SK-N-SH (cell line): ENCODE measurements at places on chromosomes 3 and 15.

DNA sequence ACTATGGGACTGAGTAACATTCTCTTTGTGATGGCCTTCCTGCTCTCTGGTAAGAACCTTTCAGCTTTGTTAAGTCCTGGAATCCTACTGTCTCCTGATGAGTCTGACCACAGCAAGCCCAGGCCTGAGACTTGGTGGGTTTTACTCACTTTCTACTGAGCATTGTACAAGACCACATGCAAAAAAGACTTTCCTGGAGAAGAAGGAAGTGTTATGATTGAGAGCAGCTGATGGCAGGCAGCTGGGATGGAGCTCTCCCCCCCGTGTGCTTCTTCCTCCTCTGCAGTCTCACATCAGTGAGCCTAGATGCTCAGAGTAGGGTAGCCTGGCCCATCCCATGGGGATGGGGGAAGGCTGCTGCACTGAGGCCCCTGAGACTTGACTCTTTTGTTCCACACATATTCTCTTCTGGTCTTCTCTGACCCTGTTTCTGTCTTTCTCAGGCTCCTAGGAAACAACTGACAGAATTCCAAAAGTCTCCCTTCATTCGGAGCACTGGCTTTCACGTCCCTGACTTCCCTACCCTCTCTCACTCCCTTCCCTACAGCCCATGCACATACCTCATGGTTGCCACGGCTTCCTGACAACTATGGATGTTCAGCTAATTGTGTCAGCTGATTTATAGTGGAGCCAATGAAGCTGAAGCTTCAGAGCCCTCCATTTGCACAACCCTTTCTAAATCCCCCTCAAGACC, 36.6 kb downstream of the CD86 start:
- no peak for DNase-seq

- DNase-seq = peak; percentile 91
Measured at GRCh38 chr15:82952158-82953081, at the start of gene HOMER2. TSS of gene HOMER2 (minus strand) at chr15:82952720. CDS start at chr15:82952535, 185 bp downstream.

DNA sequence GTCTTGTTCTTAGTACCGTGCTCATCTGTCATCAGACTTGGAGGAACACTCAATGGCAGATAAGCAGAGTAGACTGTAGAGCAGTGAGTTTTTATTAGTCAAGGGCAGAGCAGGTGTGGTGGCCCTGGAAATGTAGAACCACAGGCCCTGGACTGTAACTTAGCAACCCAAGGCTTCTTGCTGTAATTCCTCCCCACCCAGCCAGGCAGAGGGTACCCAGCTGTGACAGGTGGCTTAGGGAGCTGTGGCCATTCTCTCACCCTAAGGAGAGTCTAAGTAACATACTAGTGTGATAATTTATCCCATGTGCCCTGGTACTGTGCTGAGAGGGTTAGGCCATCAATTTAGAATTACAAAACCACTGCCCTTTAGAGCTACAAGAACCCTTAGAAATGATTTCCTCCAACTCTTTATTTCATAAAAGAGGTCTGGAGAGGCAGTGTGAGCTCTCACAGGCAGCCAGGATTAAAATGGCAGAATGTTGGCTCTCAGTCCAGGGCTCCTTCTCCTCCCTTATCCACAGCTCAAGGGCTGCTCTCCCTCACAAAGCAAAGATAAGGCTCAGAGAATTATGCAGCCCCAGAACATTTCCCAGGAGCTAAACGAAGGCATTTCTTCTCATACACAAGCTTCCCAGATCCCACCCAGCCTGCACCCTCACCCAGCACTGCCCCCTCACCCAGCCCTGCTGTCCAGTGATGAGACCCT, 3.0 kb downstream of the POMGNT2 start:
- no peak for DNase-seq

DNA sequence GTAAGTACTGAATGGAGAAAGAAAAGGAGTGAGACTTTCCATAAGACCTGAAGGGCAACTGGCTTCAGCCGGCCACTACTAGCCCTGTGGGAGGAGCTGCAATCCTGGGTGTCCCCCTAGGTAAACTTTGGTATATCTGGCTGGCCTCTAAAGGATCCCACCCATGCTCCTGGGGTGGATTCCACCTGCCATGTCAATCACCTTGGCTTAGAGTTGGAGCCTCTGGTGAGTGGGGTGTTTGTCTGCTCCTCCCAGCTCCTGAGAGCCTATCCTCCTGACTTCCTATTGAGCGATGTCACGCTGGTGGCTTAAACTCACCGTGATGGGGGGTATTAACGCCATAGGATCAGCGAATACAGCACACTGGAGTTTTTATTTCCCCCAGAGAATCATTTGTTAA, 2.6 kb downstream of the SPTBN5 start:
- no peak for DNase-seq

GRCh38 chr3:24965706-24966385, 462.2 kb upstream of the RARB start:
- DNase-seq = no peak

DNA sequence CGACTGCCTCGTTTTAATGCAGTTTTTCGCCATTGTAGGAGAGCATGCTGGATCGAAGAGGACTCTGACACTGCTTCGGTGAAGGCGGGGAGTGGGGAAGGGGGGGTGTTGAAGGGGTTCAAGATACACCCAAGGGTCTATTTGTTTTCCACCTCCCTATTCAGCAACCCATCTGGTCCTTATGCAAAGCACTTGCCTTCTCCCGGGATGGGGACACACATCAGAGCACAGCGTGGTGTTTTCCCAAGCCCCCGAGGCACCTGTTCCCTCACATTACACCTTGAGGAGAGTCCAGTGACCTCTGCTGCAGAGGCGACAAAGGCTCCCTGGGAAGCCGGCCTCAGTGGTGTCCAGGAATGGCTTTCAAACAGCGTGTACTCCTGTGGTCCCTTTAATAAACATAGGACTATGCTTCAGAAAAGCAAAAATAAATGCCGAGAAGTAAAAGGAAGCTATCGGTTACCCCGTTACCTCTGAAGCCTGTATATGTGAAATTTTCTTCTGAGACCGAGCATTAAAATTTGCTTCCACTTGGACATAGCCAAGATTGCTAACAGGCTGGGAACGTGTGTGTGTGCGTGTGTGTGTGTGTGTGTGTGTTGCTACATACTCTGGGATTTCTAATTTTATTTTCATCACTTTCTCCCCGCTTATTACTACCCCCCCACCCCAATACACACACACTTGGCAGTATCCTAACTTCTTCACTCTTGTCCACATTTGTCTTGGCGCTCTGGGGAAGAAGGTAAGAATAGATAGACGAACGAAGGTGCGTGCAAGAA, 53.2 kb downstream of the CCDC54 start:
- DNase-seq = peak; percentile 13

GRCh38 chr3:147189016-147189415, 217.3 kb downstream of the ZIC4 start:
- DNase-seq = no peak

DNA sequence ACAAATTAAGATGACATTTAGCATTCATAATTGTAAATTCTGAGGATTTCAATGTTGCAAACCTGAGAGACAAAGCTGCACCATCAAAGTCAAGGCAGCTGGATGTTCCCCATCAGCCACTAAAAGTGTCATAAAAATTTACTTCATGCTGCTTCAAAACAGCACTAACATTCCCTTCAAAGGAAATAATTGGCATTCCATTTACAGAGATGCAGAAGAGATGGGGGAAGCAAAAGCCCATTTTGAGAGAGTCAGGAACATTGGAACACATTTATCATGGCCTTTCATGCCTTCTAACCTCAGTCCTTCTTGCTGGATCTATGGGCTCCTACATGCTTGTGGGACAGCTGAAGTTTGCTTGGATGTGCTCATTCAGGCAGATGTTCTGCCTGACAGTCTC, 6.4 kb upstream of the TMEM158 start:
- DNase-seq = no peak

DNA sequence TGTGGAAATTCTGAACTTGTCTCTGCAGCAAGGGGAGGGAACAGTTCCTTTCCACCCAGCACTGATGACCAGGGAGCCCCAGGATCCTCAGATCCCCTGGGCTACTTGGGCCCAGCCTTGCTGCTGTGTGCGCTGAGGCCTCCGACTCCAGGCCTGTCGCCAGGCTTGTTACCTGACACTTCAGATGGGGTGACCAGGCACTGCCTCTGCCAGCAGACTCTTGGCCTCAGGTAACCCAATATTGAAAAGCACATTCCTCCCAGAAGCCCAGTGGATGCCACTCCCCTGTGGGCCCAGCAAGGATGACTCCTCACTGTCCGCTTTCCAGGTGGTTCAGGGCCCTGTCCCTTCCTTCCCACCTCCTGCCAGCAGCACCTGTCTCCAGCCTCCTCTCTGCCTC, 3.5 kb upstream of the PLA2G4E start:
- DNase-seq = no peak

DNA sequence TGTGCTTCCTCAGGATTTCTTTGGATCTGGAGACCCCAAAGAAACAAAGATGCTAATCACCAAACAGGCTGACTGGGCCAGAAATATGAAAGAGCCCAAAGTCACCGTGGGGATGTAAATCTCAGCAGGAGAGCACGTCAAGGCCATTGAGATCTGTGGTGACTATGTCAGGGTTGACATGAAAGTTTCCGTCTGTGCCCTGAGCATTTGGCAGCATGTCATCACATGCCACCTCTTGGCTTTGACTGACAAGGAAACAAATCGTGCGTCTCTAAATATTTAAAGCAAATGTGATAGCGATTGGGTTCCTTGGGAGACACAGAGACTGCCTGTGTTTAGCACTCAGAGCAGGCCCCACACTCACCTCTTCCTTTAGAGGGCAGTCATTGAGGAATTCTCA, 35.2 kb downstream of the EFCAB12 start:
- DNase-seq = no peak

DNA sequence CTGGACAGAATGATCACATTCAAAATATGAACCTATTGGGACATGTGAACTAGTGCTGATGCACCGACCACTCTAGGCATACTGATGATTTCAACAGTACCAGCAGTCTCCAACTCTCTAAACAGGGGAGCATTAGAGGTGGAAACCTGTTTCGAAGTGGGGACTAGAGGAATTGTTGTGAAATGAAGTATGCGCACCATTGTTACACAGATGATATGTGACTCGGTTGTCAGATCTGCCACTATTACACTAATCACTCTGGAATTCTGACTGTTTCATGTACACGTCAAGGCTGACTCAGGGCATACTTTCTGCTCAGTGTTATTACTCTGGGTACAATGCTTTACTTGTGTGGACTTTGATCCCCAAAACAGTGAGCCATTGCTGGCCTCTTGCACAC, 198.2 kb upstream of the UBE2E2 start:
- no peak for DNase-seq

DNA sequence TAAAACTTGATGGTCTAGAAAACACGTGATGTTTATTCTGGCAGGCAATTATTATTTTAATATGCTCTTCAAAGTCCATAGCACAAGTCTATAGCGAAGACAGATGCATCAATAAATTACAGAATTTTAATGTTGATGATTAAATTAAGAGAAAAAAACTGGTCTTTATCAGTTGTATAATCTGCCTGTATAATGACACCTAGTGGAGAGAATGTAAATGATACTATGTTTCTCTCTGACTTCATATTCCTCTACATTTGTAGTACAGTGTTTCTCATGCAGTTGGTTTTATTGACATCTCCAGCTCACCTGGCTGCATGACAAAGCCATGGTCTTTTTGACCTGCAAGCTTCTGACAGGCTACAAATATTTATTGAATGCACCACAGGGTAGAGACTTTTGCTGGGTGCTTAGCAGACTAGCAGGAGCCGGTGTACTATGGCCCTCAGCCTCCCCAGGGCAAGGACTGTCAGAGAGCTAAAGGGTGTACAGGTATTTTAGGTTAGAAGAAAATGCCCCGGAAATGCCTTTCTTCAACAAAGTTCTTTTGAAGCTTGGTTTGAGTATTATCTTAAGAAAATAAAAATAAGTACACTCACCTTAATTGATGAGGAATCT, 289.9 kb downstream of the GAP43 start:
- no peak for DNase-seq

DNA sequence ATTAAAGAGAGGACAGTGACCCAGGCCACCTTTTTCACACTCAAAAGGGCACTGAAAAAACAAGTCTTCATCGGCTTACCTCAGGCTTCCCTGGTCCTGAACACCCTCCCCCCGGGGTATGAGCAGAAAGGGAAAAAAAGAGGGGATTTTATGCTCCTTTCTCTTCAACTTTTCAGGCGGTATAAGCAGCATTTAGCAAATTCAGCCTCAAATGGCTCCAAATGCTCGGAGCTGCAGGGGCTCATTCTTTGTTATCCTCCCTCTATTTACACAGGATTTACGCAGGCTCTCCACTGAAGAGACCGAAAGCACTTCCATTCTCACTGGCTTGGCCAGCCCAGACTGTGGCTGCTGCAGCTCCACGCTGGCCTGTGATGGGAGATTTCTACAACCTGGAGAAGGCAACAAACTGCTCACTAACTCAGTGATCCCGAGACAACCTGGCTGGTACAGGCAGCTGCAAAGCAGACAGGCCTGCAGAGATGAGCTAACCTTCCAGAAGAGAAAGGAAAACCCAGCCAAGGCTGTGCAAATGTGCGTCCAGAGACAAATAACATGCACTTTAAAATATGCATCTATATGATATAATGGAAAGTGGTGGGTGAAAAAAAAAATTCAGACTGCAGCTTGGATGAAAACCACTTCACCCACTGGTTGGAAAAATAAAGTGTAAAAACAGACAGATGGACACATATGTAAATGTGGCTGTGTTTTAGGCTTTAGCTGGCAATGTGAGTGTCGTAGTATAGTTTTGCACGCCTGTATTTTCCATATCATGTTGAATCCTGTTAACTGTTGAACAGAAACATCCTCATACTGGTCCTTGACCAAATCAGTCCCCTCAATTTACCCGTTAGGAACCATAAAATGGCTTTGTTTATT, 54.2 kb downstream of the MEIS2 start:
- DNase-seq = no peak

- DNase-seq = no peak
Measured at GRCh38 chr15:85704720-85705429, 89.8 kb downstream of the KLHL25 start.

- no peak for DNase-seq
Measured at GRCh38 chr15:71103102-71103676, 12.1 kb upstream of the THSD4 start.

GRCh38 chr3:100333970-100334487, 528 bp upstream of the NIT2 start:
- no peak for DNase-seq

DNA sequence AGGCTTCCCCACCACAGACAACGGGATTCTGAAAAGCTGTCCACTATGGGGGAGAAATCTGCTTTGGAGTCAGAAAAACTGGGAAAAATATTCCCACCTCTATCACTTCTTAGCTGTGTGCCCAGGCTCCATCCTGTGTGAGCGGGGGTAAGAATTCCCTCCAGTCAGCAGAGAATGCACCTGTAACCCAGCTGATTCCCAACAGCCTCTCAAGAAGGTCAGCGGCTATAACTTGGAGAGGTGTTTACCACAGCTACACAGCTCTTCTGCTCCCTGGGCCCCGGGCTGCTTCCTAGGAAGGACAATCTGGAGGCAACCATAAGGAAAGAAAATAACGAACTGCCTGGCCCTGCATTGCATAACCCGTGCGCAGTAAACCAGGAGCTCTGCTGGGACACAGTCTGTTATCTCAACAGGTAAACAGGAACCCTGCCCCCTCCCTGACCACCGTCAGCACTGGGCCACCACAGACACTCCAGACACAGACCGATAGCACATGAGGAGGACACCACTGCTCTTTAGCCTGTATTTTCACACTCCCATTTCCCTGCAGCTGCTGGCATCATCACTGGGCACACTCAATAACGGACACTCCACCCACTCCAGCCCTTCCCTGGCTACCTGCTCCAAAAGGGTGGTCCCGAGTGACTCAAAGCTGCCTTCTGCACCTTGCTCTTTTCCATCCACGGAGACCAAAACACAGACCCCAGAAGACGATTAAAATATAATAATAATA, 2.1 kb downstream of the RAB43 start:
- DNase-seq = no peak

- no peak for DNase-seq
Measured at GRCh38 chr3:106097817-106098435, 229.1 kb upstream of the CBLB start.
